ENCODE measurements at places on chromosomes 11 and 22.

DNA sequence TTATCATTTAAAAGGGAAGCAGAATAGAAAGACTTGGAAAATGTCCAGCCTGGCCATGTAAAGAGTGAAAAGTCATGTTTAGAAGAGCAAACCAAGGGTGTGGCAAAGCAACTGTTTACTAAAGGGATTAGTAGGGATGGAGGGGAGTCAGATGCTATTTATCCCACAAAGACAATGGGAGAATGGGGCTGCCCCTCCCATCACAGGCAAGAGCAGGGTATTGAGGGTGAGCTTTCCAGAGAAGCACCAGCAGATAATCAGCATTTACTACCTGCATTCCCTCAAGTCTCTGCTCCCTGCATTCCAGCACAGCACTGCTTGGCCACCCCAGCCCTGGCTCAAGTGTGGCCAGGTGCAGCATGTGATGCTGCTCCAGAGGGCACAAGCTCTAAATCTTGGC is 18.5 kb upstream of the QSER1 start:
- DNase-seq, result no peak

DNA sequence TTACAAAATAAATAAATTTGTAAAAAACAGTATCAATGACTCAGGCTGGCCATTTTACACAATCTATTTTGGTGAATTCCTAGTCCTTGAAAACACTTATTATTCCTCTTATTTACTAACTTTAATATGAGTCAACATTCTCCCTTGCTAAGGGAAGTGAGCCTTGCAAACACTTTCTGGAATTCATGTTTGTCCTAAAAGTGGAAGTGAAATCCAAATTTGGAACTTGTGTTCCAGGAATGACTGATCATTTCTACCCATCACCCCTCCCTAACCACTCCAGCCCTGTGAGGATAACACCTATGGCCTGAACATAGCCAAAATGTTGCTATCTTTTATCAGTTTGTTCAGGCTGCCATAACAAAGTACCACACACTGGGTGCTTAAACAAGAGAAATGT is 83.1 kb downstream of the OR5AK2 start:
- no peak for DNase-seq

DNA sequence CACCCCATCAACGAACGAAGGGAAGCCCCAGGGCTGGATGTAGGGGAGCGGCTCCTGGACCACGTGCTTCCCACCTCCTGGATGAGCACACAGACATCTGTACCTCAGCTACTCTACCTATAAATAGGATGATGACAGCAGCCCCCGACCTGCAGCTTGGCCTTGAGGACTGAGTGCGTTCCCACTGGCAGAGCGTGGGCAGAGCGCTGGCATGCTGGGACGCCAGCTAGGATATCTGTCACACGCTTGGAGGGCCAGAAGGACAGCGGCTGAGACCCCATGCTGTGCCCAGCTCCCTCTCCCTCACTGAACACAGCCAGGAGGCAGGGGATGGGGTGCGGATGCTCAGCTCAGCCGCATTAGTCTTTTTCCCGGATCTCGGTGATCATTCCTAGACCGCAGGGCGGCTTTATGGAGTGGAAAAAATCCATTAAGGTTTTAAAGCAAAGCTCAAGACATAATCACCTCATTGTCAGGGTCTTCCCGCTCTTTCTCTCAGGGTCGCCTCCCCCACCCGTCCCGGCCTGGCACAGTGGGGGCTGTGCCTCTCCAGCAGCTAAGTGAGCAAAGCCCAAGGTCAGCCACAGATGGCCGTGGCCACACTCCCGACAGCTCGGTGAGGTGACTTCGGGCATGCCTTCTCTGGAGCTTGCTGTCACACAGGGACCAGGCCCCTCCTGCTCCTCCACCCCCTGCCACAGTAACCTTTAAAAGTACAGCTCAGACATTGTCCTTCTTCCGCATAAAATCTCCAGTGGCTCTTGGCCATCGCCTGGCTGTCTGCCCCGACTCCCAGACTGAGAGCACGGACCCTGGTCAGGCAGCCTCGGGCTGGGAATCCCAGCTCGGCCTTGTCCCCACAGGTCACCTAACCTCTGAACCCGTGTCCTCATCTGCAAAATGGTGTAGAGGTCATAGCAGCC is 69.6 kb upstream of the SHISAL1 start:
- no peak for DNase-seq

DNA sequence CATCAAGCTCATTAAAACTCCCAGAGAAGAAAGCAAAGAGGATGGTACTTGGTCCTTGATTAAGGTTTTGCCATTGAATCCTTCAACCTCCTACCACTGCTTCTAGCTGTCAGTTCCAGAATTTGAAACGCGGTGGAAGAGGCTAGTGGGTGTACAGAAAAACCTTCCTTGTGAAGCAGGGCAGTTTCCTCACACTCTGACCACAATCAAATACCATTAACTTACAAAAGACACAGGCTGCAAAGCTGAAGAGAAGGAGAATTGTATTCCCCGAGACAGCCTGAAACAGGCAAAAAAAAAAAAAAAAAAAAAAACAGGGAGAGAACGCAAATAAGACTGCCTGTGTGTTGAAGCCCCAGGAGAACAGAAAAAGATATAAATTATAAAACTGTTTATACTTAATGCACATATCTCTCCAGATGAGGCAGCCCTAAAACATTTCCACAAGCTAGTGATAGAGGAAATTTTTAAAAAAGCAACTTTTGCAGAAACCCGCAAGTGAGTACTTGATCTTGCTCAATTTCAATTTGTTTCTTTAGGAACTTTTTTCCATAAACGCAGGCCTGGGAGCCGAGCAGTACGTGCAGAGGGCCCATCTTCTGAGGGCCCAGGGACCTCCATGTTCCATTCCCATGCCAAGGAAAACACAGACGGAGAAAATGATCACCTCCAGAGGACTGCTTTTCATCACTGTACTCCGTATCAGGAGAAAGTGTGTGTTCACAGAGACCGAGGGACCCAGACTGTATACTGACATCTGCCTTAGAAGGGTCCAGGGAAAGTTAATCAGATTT is 218.7 kb upstream of the BLID start:
- DNase-seq, result no peak

DNA sequence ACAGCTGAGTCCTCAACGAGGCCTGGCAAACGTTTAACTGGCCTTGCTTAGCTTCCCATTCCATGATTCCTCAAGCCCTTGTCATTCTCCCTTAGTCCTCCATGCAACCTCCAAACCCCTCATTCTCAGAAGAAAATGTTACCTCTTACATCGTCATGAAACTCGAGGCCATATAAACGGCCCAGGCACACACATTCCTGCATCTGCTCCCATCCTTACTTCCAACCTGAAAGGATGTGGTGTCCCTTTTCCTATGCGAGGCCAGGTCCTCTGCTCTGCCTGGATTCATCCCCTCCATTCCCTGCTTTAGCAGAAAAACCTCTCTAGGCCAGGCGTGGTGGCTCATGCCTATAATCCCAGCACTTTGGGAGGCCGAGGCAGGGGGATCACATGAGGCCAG is 9.0 kb downstream of the MPZL3 start:
- no peak for DNase-seq

GRCh38 chr11:61129639-61130523 is 27.6 kb downstream of the CD5 start:
- peak; percentile 97 for DNase-seq

DNA sequence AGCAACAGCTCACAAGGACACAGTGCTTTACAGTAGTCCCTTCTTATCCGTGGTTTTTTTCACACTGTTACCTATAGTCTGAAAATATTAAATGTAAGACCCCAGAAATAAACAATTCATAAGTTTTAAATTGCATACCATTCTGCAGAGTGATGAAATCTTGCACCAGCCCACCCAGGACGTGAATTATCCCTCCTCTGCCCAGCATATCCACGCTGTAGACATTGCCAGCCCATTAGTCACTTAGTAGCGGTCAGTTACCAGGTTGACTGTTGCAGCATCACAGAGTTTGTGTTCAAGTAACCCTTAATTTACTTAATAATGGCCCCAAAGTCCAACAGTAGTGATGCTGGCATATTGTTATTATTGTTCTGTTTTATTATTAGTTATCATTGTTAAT is 3.6 kb downstream of the CLTCL1 start:
- no peak for DNase-seq

DNA sequence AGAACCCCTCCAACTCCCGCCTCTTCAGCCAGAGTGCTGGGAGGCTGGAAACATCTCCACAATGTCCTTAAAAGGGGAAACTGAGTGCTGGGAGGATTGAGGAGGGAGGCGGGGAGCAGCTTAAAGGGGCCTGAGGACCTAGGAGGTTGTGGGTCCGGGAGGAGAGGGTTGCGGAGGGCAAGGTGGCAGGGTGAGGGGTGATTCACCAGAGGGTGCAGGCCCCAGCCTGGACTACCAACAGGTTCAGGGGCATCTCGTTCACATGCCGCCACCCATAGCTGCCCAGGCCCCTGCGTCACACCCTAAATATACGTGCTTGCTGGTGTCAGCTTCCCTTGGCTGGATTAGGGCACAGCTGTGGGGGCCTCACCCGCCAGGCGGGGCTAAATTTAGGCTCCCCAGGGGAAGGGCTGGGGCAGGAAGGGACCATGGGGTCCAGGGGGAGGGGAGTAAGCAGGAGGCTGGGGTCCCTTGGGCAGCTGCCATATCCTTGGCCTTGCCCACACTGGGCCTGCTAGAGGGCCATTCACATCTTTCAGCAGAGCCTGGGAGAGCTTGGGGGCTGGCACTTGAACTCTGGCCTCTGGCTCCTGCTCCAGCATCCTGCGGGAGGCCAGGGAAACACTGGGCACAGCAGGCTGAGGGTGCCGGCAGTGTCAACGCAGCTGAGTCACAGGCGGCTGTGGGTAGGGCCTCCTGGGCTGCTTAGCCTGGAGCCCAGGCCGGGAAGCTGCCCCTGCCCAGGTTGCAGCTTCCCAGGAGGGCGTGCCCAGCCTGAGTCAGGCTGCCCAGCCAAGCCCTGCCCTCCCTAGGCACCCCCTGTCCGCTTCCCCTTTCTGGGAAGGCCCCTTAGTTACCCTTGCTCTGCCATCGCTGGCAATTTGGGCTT is 1.3 kb downstream of the EHBP1L1 start:
- DNase-seq, result no peak

DNA sequence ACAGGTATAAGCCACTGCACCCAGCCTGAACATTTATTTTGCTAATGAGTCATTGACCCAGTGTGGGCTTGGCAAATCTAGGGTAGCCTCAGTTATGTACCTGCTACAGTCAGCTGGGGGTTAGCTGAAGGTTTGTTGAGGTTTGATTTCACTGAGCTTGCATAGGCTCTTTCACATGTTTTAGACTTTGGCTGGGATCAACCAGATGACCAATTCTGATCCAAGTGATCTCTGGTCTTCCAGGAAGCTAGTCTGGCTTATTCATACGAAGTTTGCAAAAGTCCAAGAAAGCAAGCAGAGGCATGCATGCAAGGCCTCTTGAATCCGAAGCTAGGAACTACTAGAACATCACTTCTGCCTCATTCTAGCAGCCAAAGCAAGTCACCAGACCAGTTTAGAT is 21.0 kb downstream of the SERPING1 start:
- no peak for DNase-seq

DNA sequence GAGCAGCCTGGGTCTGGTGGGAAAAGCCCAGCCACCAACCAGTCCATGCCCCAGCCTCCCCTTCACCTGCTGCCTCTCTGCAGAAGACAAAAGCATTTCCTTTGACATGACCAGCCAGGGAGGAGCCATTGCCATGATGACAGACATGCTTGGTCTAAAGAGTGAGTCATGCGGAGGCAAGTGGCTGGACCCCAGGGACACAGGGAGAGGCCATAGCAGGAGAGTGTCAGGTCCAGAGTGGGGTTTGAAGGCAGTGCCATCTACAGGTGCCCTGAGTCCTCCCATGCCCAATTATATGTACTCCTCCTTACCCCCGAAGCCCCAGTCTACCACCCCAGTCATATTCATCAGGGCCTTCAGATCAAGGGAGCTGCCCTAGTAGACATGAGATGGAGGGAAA is 67.4 kb downstream of the SCN3B start:
- no peak for DNase-seq

DNA sequence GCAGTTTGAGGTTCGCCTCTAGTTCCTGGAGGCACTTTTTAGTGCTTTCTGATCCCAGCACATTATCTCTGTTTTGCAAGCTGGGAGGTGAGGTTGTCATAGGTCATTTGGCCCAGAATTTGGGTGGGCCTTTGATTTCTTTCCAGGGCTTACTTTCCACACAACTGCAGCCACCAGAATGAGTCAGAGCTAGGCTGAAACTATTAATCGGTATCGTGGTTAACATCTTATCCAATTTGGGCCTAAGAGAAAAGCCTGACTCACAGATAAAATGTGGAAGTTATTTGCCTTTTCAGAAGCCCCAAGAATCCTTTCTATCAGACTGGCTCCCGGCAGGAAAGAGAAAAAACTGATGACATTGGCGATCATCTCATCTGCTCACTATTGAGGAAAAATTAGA is 166.4 kb downstream of the KIRREL3 start:
- DNase-seq, result no peak

DNA sequence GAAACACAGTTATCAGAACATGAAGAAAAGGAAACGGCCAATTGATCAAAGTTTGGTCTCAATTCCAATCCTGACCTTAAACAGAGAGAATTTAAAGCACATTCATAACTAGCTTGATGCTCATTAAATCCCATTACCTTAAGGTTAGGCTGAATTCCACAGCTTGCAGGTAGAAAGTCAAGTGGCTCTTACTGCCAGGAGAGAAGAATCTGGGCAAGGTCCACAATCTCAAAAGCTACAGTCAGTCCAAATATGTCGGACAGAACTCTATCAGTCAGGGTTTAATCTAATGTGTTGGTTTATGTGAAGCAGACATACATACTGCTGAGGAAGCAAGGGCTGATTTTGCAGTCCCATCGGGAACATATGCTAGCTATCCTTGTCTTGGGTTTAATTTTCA is 348.8 kb downstream of the SOX6 start:
- DNase-seq, result no peak

DNA sequence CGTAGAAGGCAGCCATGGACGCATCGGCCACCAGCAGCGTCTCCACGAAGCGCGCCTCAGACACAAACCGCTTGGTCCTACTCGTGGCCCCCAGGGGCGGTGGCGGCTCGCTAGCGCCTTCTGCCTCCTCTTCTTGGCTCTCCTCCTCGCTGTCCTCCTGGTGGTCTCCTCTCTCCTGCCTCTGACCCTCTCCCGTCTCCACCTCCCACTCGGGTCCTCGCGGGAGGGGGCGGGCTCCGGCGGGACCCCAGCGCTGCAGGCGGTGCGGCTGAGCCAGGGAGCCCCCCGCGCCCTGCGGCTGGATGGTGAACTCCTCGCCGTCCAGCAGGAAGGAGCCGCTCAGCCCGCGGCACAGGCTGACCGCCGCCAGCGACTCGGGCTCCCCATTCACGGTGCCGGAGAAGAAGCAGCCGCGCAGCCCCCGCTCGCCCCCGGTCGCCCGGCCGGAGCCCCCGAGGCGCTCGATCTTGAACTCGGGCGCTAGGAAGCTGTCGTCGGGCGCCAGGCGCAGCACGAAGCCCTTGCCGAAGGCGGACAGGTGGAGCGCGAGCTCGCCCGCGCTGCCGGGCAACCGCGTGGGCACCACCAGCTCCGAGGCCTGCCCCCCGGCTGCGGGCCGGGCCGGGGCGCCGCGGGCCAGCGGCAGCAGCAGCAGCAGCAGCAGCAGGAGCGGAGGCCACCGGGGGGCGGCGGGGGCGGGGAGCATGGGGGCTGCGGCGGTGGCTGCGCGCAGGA is 661 bp downstream of the ADAMTS8 start:
- DNase-seq, result no peak

- DNase-seq, result no peak
Observed at GRCh38 chr11:107679255-107680024, 32.4 kb downstream of the SLN start.

Measured in posterior cingulate gyrus (tissue), 11 donors.